ENCODE measurements at places on chromosomes 1 and 21.

DNA sequence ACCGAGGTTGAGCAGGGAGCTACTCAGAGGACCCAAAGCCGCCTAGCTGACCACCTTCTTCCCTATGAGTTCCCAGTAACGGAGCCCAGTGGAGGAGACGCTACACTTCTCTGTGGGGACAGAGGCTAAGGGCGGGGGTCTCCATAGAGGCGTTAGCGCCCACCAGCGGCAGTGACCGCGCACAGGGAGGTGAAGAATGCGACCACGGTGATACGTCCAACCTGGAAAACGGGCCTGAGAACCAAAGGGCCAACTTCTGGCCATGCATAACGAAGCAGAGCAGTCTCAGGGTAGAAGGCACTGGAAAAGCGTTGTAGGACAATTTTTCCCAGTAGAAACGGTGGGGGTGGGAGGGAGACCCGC lies 400 bp upstream of the COG2 start:
- DNase-seq, result no peak

DNA sequence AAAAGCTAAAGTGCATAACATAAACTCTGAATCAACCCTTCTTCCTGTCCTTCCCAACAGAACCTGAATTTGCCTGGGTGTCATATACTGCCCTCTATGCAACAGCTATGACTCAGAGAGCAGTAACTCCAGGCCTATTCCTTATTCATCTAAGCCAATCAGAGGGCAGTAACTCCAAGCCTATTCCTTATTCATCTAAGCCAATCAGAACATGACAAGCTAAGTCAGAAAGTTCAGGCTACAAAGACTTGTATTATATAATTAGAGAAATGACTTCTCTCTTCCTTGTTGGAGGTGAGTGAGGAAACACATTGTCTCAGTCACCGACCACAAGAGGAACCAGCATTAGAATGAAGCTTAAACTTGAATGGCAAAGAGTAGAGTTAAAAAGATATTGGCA lies 26.2 kb upstream of the TADA1 start:
- no peak for DNase-seq

DNA sequence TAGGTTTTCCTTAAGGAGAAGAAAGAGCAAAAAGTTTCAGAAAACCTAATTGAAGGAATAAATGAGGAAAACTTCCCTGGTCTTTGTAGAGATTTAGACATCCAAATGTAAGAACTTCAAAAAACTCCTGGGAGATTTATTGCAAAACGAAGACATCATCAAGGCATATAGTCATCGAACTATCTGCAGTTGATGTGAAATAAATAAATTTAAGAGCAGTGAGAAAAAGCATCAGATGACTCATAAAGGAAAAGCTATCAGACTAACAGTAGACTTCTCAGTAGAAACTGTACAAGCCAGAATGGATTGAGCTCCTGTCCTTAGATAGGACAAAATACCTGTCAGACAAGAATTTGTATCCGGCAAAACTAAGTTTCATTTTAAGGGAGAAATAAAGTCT lies 569.4 kb upstream of the ADAMTS5 start:
- no peak for DNase-seq

DNA sequence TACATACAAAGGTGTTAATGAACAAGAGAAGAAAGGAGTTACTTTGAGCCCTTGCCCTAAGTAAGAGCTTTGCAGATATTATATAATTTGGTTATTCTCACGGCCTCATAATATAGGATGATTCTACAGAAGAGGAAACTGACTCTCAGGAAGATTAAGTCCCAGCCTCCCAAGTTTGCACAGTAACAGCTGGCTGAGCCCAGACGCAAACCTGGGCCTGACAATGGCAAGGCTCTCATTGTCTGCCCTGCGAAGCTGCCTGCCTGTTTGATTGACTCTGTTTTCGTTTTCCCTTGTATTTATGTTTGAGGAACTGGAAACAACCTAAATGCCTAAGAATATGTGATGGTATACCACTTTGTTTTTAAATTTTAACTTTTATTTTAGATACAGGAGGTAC lies 76.2 kb upstream of the PGBD5 start:
- no peak for DNase-seq
